ENCODE measurements at places on chromosomes 4 and X.

DNA sequence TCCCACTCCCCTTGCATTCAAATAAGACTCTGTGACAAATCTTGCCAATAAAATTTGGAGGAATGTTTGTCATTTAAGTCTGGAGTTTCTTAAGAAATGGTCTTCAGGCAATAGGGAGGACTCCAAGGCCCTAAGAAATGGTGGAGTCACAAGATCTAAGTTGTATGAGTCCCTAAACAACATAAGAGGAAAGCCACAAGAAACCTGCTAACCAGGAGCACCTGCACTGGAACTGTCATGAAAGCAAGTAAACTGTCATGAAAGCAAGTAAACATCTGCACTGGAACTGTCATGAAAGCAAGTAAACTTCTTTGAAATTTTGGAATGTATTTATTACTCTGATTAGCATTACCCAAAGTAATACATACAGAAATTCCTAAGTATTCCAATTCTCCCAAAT lies 3.5 kb downstream of the CNOT6L start:
- peak; percentile 28 for DNase-seq

- no peak for DNase-seq
Measured at GRCh38 chrX:133881893-133882292, 103.5 kb downstream of the GPC3 start.

DNA sequence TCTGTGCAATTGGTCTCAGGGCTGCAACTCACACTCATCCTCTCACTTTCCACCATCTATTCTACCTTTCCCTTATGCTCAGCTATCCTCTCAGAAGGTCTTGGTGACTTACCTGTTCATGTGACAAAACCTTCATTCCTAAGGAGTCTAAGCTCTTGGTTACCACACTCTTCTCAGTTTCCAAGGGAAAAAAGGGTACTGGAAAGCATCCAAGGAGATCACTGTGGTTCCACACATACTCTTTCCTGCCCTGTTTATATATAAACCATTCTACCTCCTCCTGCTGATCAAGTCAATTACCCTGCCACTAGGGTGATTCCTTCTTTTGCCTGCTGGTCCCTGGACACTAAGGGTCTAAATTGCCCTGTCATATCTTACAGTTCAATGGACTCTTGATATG lies 57.2 kb upstream of the MAML3 start:
- DNase-seq = no peak

DNA sequence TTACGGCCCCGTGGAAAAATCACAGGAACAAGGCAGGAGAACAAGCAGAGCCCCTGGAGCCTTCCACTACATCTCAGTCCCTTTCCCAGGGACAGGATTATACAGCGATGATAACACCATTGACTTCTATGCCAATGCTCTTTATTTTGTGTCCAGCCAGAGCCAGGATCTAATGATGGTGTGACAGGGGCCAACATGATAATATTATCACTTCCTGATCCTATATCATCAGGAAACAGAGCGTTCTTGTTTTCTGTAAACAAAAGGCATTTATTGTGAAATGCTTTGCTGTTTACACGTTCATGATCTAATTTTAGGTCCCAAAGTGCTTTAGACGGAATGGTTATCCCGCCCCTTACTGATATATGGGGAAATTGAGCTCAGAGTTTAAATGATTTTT lies 12.8 kb downstream of the TMPRSS11E start:
- no peak for DNase-seq

GRCh38 chr4:478373-478772 lies 20.6 kb downstream of the ZNF721 start:
- DNase-seq = no peak

DNA sequence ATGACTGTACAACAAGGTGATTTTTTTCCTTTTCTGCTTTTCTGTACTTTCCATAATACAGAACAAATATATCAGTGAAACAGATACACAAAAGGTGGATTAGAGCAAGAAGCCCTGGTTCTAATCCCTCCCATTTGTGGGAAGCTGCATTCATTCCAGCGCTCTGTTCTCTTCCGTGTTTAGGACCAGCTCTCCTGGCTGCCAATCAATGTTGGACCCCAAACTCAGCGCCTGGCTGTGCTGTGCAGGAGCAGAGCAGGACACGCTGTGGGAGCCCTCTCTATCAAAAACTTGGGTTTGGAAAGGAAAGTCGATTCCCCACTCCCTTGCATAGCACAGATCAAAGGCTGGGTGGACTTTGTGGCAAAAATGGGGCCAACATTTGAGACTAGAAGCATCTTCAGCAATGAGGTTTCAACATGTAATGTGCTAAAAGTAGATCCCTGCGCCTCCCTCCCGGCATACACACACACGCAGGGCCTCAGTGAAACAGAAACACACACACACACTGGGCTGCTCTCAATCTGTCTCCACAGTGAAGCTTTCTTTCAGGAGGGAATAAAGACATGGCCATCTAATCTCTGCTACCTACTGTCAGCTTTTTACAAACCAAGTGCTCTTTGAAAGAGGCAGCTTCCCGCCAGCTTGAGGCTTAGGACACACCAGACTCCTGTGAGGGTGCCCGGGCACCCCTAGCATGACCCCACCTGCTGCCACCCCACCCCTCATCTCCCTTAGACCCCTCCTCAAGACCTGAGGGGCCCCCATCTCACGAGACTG lies 12.2 kb downstream of the WDR1 start:
- peak; percentile 47 for DNase-seq

- DNase-seq = no peak
Measured at GRCh38 chr4:88418411-88418810, 38.5 kb upstream of the HERC5 start.

GRCh38 chr4:113901994-113902787 lies 77.3 kb downstream of the ARSJ start:
- DNase-seq = peak; percentile 78

GRCh38 chr4:122617597-122618593 lies 3.0 kb downstream of the IL21 start:
- no peak for DNase-seq

GRCh38 chrX:3712051-3712869 lies 1.2 kb downstream of the PRKX start:
- DNase-seq = peak; percentile 27

- no peak for DNase-seq
Measured at GRCh38 chr4:20868108-20868507, 167.8 kb downstream of the PACRGL start.

- DNase-seq = no peak
Measured at GRCh38 chrX:40780082-40780481, 44.7 kb upstream of the MED14 start.

DNA sequence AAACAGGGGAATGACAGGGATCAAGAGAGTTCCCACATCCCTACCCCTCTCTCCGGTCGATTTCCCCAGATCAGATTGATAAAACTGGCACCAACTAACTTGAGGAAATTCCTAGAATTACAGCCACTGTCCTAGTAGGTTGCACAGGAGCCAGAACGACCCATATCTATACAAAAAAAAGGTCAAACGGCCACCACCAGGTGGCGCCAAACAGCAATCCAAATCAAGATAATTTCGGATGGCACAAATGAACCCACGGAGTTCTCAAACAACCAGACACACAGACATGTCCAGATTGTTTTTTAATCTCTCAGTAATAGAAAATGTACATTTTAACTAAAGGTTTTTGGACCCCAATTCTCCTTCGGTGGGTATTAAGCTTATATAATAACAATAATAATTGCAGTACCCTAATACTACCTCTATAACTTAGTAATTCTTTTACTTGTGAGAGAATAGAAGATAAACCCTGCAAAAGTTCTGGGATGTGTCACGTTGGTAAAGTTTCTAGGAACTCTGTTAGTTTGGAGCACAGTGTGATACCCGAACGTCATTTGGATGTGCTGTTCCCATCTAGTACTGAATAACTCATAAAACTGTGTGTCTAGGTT lies 212.6 kb downstream of the SPOCK3 start:
- peak; percentile 76 for DNase-seq

DNA sequence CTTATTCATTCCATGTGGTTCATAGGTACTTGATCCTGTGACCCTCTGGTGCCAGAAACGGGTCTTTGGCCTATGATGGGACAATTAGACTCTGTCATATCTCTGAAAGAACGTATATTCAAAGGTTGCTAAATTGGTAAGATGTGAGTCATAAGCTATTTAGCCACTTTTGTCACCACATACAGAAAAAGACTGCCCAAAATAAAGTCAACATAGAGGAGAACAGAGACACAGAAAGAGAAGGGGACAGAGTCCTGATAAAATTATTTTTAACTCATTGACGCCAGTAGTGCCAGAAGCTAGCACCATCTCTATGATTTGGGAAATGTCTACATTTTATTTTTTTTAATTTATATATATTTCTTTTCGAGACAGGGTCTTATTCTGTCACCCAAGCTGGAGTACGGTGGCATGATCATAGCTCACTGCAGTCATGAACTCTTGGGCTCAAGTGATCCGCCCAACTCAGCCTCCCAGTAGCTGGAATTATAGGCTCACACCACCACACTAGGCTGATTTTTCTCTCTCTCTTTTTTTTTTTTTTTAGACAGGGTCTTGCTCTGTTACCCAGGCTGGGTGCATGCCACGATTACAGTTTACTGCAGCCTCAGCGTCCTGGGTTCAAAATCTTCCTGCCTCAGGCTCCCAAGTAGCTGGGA lies 92.1 kb upstream of the COX18 start:
- no peak for DNase-seq

- no peak for DNase-seq
Measured at GRCh38 chrX:53974529-53974928, 69.7 kb downstream of the PHF8 start.

DNA sequence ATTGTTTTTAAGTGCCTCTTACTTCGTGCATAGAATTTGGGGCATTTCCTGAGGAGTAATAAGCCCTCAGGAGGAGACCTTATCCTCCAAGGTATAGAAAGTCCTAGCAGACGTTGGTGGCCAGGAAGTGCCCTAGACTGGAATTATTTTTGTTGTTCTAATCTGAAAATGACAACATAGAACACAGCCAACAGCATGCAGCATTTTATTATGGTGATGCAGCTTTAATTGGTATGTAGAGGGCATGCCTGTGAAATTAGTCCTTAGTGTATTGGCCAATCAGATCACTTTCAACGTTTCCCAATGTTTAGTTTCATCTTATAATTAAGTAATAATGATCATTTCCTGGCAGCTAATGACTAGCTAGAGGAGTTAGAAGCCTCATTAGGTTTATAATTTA lies 199.2 kb downstream of the SHROOM3 start:
- DNase-seq = no peak

- no peak for DNase-seq
Measured at GRCh38 chr4:1952719-1953118, 56.1 kb downstream of the NELFA start.

- no peak for DNase-seq
Measured at GRCh38 chrX:43479850-43480249, 176.2 kb upstream of the MAOA start.

GRCh38 chr4:15348695-15349094 lies 79.1 kb upstream of the C1QTNF7 start:
- no peak for DNase-seq

DNA sequence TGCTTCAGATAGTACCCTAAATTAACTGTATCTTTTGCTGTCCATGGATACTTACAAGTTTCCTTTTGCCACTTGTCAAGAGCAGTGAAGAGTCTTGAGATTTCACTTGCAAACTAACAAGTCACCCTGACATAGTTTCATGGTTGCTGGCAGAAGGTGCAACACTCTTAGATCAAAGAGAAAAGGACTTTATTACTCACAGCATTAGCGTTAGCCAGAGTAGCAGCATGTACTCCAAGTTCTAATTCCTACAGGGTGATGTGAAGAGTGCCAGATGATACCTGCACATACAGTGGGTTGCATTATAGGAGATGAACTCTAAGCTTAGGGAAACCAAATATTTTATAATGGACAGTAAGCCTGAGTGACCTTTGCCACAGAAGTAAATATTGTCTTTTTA lies 47.9 kb downstream of the NDST3 start:
- no peak for DNase-seq

- DNase-seq = no peak
Measured at GRCh38 chr4:39446483-39446841, 12.3 kb downstream of the RPL9 start.

- no peak for DNase-seq
Measured at GRCh38 chr4:42501624-42502401, 104.5 kb downstream of the SHISA3 start.

- no peak for DNase-seq
Measured at GRCh38 chr4:188414441-188414840, 275.2 kb downstream of the TRIML1 start.

DNA sequence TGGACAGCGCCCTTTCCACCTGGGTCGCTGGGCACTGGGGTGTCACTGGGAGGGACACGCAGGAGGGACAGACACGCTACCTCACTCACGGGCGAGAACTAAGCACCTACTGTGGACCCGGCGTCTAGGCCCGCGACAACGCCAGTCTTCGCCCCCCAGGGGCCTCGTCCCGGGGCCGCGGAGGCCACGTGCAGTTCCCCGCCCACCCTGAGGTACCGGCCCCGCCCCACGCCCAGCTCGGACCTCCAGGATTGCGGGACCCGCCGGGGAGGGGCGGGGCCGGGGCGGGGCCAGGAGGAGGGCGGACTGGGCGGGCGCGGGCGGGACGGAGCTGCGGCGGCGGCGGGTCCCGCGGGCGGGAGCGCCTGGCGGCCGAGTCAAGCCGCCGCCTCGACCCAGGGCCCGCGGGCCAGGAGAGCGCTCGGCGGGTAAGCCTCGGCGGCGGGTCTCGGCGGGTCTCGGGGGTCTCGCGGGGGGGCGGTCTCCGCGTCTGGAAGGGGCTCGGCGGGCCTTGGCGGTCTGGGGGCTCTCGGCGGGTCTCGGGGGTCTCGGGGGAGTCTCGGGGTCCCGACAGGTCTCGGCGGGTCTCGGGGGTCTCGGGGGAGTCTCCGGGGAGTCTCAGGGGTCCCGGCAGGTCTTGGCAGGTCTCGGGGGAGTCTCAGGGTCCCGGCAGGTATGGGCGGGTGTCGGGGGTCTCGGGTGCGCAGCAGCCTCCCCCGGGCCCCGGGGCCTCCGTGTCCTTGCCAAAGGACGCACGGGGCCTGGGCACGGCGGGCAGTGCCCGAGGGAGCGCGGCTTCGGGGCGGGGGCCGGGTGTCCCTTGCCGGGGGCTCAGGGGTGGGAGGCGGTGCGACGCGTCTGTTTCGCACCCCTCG lies at the start of gene SH3BP2:
SH3BP2 (plus strand) TSS at position 375 of the 875 bp plus-strand sequence. CDS start 27,533 bp downstream, outside the sequence.
- peak; percentile 80 for DNase-seq

Measured in activated CD4-positive, alpha-beta T cell treated with anti-CD3 and anti-CD28 coated beads for 36 hours (primary cell).